ENCODE measurements at places on chromosomes 6 and 20. TPM values are rescaled to one million over a fixed set of nuclear protein-coding genes. Genes with fewer than 3 reads are reported as not detected.
A peak's percentile ranks its signal among the peaks of the same experiment; 100 is the strongest.

Gene NRSN1
- not detected for total RNA-seq

Gene HLA-C
- total RNA-seq, result 450 TPM

Gene IBTK
- 28.0 TPM for total RNA-seq

Gene FNDC1
- total RNA-seq, result 0.64 TPM

Gene HLA-DQA2
- total RNA-seq, result not detected

Gene F13A1
- total RNA-seq, result 2.8 TPM

- no peak for DNase-seq
- H3K27me3 ChIP-seq, result no peaks in the 10 kb centered on the region
- peaks cover 7% of the 10 kb centered on the region for H3K4me1 ChIP-seq
- H3K36me3 ChIP-seq, result no peaks in the 10 kb centered on the region
- H3K4me3 ChIP-seq, result no peak overlapping the region
These were observed 143.2 kb upstream of the RUNX2 start for GRCh38 chr6:45184937-45185336.

GRCh38 chr6:158328952-158329351 lies 16.7 kb downstream of the TULP4 start:
- H3K27me3 ChIP-seq, result no peaks in the 10 kb centered on the region
- no peak for DNase-seq
- peak overlapping the region; percentile 25 for H3K27ac ChIP-seq
- H3K4me3 ChIP-seq, result no peak overlapping the region
- H3K36me3 ChIP-seq, result peaks cover 22% of the 10 kb centered on the region
- H3K4me1 ChIP-seq, result peaks cover 25% of the 10 kb centered on the region

DNA sequence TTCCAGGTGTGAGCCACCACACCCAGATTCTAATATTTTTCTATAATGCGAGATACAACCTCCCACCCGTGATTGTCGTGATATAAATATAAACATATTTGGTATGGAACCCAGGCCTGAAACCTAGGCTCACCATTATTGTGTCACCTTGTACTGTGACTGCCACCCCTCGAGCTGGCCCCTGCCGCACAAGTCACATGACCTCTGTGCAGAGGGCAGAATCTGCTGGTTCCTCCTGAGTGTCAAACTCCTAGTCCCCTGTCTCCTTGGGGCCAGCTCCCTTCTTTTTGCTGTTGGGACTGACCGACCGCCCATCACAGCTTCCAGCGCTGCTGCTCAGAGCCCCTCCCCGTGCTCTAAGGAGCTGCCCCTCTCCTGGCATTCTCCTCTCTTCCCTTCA lies 86.4 kb downstream of the RSPH3 start:
- no peak overlapping the region for H3K4me3 ChIP-seq
- no peaks in the 10 kb centered on the region for H3K4me1 ChIP-seq
- no peak for DNase-seq
- no peaks in the 10 kb centered on the region for H3K27me3 ChIP-seq

- peaks cover 37% of the 10 kb centered on the region for H3K27me3 ChIP-seq
- no peak overlapping the region for H3K4me3 ChIP-seq
- no peaks in the 10 kb centered on the region for H3K36me3 ChIP-seq
- no peak for DNase-seq
These were observed 51.9 kb downstream of the ERMARD start for GRCh38 chr6:169803271-169803811.

DNA sequence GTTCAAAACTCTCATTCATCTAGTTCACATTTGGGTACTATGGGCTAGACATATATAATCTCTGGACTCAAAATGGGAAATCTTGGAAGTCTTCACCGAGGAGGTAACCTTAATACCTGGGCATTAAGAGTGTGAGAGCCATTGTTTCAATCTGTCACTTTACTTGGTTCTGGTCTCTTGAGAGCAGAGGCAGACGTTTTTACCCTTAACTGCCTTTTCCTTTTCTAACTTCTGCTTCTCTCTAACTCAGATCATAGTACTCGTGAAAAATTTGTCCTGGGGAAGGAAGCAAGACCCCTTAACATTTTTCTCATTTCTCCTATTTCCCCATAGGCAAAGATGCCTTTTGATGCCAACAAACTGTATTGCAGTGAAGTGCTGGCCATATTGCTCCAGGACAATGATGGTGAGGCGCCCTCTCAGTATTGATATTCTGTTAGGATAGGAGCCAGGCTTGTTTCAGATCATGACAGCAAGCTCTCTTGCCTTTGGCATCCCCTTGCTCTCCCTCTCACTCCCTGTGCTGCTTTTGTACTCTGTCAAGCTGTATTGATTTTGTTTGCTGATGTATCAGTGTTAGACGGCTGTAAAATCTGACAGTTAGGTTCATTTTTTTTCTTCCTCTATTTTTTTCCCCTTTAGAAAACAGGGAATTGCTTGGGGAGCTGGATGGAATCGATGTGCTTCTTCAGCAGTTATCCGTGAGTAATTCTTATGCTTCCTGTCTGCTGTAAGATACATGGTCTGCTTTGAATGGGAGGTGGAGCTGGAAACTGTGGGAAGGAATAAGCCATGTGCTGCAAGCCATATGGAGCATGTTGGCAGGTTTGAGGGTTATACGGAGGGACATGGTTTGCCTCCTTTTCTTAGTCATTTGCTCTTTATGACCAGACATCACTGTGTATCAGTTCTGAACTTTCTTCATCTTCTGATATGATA lies 83.5 kb downstream of the CTNNBL1 start:
- H3K4me1 ChIP-seq, result no peaks in the 10 kb centered on the region
- no peak overlapping the region for H3K4me3 ChIP-seq
- DNase-seq, result no peak
- no peaks in the 10 kb centered on the region for H3K27me3 ChIP-seq
- no peak overlapping the region for H3K27ac ChIP-seq
- H3K36me3 ChIP-seq, result peaks cover 28% of the 10 kb centered on the region

GRCh38 chr6:44704240-44705150 lies 317.0 kb downstream of the CDC5L start:
- no peak overlapping the region for H3K27ac ChIP-seq
- H3K27me3 ChIP-seq, result peaks cover 5% of the 10 kb centered on the region
- no peaks in the 10 kb centered on the region for H3K36me3 ChIP-seq
- H3K4me3 ChIP-seq, result no peak overlapping the region
- DNase-seq, result no peak

DNA sequence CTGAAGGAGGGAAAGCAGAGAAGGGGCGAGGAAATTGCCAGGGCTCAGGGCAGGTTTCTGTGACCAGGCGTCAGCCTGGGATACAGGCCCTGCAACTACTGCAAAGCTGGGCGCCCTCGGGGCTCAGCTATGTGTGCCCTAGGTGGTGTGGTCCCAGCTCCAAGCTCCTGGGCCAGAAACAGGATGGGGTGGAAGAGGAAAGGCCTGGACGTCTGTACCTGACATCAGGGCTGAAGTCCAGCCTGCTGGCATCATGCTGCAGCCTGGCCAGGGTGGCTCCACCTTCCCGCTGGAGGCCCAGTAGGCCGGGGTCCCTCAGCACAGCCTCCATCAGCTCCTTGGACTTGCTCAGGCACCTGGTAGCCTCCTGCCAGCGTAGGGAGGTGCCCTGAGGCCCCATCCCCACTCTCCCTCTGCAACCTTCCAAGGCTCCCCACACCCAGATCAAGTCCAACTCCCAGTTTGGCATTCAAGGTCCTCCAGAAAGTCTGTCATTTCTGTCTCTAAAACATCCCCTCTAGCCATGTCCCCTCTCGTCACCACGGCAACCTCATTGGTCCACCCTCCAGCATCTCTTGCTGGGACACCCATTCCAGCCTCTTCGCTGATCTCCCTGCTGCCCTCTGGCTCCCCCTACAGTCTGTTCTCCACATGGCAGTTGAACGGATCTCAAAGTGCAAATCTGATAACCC lies 38.2 kb downstream of the KIAA1755 start:
- H3K4me1 ChIP-seq, result peaks cover 31% of the 10 kb centered on the region
- no peak for DNase-seq

GRCh38 chr6:137820952-137821351 lies 46.1 kb upstream of the TNFAIP3 start:
- H3K4me3 ChIP-seq, result no peak overlapping the region
- H3K27me3 ChIP-seq, result no peaks in the 10 kb centered on the region
- H3K36me3 ChIP-seq, result no peaks in the 10 kb centered on the region
- DNase-seq, result no peak
- no peak overlapping the region for H3K27ac ChIP-seq
- peaks cover 36% of the 10 kb centered on the region for H3K4me1 ChIP-seq

GRCh38 chr6:33295621-33296369 lies 2.9 kb downstream of the RGL2 start:
- no peak for DNase-seq
- H3K4me1 ChIP-seq, result peaks cover 22% of the 10 kb centered on the region
- no peaks in the 10 kb centered on the region for H3K27me3 ChIP-seq

GRCh38 chr6:10424040-10424439 lies 9.2 kb upstream of the TFAP2A start:
- no peak overlapping the region for H3K27ac ChIP-seq
- no peaks in the 10 kb centered on the region for H3K36me3 ChIP-seq
- no peak overlapping the region for H3K4me3 ChIP-seq
- H3K4me1 ChIP-seq, result peaks cover 22% of the 10 kb centered on the region
- DNase-seq, result no peak
